Esophagus squamous epithelium (tissue), 5 donors: ENCODE measurements at places on chromosomes 7 and 10. TPM values are rescaled to one million over a fixed set of nuclear protein-coding genes. Genes with fewer than 3 reads are reported as not detected.

Gene MAGI2
- total RNA-seq, result 0.59 TPM

Gene COL1A2
- total RNA-seq, result 50.6 TPM

Gene CREB3L2
- 15.4 TPM for total RNA-seq

Gene PRPS1L1
- total RNA-seq, result not detected

Gene SLC16A9
- total RNA-seq, result 14.5 TPM

Gene PRKCQ
- 2.7 TPM for total RNA-seq

Gene GPR26
- total RNA-seq, result not detected

Gene DGKI
- 1.1 TPM for total RNA-seq

Gene NPM3
- total RNA-seq, result 91.3 TPM

Gene OGDH
- total RNA-seq, result 102 TPM

Gene IDE
- total RNA-seq, result 36.8 TPM

Gene KCNIP2
- total RNA-seq, result not detected
